ENCODE measurements at places on chromosomes 5 and 9.

DNA sequence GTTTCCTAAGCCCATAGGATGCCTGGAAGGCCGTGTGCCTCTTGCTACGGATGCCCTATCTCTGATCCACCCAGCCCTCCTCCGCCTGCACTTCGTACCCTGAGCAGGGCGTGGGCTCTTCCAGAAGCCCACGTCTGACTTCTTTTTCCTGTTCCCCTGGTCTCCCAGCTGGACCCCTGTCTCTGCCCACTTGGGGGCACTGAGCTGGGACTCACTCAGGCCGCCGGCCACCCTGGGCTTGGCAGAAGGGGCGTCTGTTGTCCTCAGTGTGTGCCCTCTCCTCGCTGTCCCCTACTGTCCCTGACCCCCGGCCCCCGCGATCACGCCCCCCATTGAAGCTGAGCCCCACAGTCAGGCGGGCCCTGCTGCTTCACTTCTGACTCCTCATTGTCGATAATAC, 22.0 kb upstream of the RXRA start:
- DNase-seq, result no peak

DNA sequence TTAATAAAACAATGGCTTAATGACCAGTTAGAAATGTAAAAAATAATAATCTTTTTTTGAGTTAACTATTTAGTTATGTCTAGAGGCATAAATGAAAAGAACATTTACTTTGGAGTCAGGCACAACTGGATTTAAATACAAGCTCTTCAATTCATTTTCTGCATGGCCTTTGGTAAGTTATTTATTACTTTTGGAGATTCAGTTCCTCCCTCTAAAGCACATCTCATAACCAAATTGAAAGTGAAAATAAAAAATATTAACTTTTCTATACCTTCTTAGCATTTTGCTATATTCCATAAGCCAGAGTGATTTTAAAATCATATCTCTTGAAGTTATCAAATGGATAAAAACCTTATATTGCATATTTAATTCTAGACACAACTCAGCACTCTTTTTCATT, 434.9 kb upstream of the SMARCA2 start:
- no peak for DNase-seq

GRCh38 chr9:114185570-114186490, 30.5 kb downstream of the COL27A1 start:
- no peak for DNase-seq

DNA sequence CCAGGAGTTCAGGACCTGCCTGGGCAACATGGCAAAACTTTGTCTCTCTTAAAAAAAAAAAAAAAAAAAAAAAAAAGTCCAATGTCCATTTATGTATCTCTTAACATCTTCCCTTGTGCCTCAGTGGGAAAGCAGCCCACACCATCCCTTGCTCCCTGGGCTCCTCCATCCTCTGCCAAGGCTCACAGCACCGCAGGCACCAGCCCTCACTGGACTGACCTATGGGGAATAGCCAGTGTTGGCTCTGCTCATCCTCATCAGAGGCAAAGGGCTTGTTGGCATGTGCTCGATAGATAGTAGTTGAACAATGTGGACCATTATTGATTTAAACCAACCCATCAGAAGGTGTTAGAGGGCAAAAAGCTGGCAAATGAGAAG, 61.8 kb upstream of the LRRTM2 start:
- DNase-seq, result no peak

GRCh38 chr5:126963822-126964375, 66.5 kb downstream of the MARCHF3 start:
- no peak for DNase-seq

DNA sequence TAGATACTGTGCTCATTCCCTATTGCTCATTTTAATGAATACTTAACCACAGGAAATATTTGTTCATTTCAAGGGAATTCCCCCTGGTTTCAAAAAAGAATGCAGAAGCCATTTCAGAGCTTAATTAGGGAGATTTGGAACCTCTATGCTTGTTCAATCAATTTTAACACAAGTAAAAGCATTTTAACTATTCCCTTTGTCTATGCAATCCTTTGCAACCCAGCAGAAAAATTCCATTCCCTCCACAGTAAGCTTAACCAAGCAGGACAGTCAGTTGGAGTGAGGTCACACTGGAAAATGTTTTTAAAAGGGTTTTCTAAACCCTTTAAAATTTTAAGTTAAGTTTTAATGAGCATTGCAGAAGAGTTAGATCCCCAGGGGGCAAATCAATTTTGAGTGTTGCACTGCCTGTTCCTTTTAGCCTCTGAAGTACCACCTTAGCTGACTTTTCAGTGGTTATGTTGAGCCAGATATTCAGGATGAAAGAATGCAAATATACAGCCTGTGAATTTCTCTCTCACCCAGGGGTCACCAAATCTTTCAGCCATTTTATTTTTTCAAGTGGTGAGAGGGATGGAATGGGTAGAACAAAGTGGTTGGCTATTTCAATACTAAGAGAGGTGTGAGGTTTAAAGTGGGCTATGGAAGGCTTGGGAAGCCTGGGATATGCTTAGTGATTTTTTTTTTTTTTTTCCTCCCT, 356.2 kb upstream of the NUDT12 start:
- DNase-seq, result no peak

GRCh38 chr5:145847499-145848497, 12.7 kb upstream of the PRELID2 start:
- no peak for DNase-seq

DNA sequence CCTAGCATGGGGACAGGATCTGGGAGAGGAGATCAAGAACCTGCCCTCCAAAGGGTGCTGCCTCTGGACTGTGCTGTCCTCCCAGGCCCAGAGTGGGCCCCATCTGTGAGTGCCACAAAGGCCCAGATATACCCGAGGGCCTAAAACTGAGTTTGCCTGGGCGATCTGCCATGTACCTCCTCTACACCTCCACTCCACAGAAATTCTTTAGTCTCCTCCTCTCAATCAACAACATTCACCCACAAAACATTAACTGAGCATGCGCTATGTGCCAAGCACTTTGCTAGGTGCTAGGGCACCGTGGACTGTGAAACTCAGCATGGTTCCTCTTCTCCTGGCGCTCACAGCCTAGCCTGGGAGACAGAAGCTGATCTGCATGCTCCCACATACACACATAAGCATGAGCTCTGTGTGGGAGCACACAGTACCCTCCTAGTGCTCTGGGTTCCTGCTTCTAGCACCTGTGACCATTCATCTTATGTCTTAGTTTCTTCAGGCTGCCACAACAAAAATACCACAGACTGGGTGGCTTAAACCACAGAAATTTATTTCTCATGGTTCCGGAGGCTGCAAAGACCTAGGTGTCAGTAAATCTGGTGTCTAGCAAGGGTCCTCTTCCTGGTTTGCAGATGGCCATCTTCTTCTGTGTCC, 82.0 kb upstream of the FSTL4 start:
- DNase-seq, result no peak

GRCh38 chr5:74294231-74294705, 346.3 kb downstream of the ENC1 start:
- DNase-seq, result no peak

- no peak for DNase-seq
Observed at GRCh38 chr9:114893221-114894010, 37.0 kb downstream of the TNFSF8 start.

DNA sequence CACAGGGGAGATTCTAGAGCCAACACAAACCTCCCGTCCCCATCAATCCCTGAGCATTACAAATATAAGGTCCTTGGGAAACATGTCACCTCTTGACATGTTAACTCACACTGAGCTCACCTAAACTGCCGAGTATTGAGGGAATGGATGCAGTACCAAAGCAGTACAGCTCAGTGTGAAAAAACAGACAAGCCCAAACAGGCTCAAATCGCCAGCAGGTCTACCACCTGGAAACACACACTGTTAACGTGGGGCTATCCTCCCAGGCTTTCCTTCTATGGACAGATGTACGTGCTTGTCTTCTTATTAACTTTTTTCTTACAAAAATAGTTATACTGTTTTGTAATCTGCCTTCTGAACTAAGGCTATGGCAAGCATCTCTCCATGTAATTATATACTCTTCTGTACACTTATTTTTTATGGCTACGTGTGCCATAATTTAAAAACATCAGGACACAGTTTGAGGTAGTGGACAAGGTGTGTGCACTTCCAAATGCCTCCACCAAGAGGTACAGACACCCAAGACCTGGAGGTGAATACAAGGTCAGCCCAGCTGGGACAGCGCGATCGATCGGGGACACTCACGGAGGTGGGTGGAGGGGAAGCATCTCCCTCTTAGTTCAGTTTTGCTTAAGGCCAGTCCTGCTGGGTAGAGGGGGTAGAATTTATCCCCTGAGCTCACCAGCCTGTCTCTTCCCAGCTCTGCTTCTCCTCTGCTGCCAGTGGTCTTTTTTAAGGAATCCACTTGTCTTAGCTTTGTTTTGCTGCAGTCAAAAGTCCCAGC, 76.5 kb downstream of the DAP start:
- DNase-seq, result no peak

Data from activated gamma-delta T cell treated with anti-CD3 and anti-CD28 coated beads, Interleukin-2, amount 50 U/mL, for 16 hours (primary cell).